GM23248 (cell line): ENCODE measurements at places on chromosomes 4 and X.

GRCh38 chrX:45348296-45348695 is 147.6 kb upstream of the DIPK2B start:
- peak; percentile 59 for DNase-seq

GRCh38 chr4:81635739-81636138 is 164.0 kb upstream of the RASGEF1B start:
- no peak for DNase-seq

- DNase-seq, result peak; percentile 13
Measured at GRCh38 chr4:106273831-106274230, 42.2 kb downstream of the TBCK start.

- DNase-seq, result peak; percentile 58
Measured at GRCh38 chr4:140092094-140092851, 61.7 kb downstream of the MAML3 start.

DNA sequence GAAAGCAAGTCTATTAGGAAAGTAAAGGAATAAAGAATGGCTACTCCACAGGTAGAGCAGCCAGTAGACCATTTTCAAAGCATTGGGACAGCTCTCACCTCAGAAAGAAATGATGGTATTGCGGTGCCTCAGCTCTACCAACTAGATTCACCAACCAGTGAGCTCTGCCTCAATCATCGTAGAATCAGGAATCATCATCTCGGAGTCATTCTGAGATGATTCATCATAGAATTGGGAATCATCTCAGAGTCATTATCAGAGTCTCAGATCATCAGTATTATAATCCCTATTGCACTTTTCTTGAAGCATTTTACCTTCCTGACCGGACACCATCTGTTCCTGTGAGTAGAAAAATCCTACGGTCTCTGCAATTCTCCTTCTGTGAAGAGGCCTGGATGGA is 17.5 kb upstream of the SAT1 start:
- DNase-seq, result peak; percentile 63

DNA sequence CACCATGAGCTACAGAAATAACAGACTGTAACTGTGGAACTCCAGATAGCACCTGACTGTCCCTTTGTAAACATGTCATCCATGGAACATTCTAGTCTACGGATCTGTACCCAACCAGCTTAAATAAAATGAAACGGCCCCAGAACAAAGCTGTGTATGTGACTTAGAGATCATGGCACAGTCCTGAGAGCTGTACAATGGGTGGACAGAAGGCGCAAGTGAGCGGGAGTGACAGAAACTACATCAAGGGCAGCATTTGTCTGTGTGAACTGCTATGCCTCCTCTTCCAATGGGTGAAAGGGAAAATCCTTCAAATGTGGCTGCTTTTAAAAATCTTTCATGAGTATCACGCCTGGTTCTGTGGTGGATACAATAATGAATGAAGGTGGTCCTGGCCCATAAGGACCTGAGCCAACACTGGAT is 72.5 kb downstream of the FAT1 start:
- DNase-seq, result no peak

- DNase-seq, result peak; percentile 79
Measured at GRCh38 chr4:67593741-67594175, 35.2 kb downstream of the STAP1 start.

- DNase-seq, result no peak
Measured at GRCh38 chr4:97845758-97846157, 297.5 kb downstream of the STPG2 start.

GRCh38 chrX:13676885-13677284 is 12.0 kb upstream of the RAB9A start:
- no peak for DNase-seq

- DNase-seq, result no peak
Measured at GRCh38 chr4:83832110-83832825, 296.4 kb downstream of the GPAT3 start.

DNA sequence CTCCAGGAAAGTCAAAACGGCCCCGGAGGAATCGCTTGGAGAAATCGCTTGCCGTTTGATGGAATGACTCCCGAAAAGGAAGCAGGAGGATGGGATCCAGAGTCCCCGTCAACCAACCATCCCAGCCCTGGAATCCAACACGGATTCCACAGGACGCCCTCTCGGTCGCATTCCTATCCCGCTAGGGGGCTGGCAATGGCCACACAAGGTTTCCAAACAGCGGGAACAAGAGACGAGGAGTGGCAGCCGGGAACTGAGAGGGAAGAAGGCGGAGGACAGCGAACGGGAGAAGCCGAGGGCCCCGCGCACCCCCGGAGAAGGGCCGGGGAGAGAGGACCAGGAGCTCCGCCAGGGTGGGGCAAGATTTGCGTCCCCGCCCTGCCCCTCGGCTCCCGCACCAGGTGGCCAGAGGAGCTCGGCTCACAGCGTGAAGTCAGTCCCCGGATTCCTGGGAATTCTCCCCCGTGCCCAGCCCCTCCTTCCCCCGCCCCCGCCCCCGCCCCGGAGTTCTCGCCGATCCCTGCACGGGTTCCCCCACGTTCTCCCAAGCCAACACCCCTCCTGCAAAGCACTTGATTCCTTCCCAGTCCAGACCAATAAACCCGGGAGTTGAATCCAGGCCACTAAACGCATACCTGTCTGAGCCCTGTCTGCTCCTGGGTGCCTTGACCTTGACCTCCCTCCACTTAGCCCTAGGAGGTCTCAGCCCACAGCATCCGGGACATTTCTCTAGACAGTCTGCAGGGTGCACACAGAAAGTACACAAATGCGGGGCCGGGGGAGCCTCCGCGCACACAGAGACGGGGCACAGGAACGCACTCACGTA is 1.4 kb downstream of the PDZD4 start:
- peak; percentile 6 for DNase-seq

DNA sequence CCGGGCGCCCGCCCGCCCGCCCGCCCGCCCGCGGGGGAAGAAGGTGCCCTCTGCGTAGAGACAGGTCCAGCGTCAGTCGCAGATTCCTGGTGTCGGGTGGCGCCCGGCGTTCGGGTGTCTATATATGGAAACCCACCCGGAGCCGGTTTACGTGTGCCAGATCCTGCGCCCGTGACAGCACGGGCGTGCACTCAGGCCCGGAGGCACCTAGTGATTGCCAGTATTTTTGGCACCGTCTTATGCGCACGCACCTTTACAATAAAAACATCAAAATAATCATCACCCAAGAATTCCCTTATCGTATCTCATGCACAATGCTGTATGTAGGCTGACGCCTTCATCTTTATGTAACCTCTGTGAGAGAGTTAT is 519 bp downstream of the SLC25A4 start:
- DNase-seq, result peak; percentile 55

GRCh38 chrX:133054761-133055405 is 42.0 kb downstream of the USP26 start:
- DNase-seq, result no peak

GRCh38 chr4:1251773-1252066 is 2.8 kb upstream of the CTBP1 start:
- DNase-seq, result no peak

- no peak for DNase-seq
Measured at GRCh38 chrX:20320461-20321159, 53.9 kb upstream of the RPS6KA3 start.

GRCh38 chr4:173528378-173529321 is 1.4 kb downstream of the HAND2 start:
- DNase-seq, result peak; percentile 71

GRCh38 chrX:145213504-145213903 is 33.8 kb upstream of the SPANXN1 start:
- peak; percentile 2 for DNase-seq

- DNase-seq, result no peak
Measured at GRCh38 chr4:88719381-88719780, 21.8 kb upstream of the NAP1L5 start.

DNA sequence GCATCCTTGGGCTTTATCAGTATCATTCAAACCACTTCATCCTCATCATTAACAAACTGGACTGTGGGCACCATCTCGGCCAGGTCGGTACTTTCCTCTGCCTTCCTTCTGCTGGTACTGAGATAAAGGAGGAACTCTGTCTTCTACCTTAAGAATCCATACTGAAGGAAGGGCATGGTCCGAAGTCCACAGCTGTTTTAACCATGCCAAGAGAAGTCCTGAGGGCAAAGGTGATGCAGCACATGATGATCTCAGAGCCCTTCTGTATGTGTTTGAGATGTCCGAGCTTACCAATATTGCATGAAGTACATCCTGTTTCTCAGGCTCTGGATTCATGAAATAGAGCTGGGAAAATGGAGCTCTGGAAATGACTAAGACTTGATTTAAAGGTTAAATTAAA is 125.5 kb upstream of the STS start:
- no peak for DNase-seq
